ENCODE measurements at places on chromosomes 2 and 18.
A peak's percentile ranks its signal among the peaks of the same experiment; 100 is the strongest.

DNA sequence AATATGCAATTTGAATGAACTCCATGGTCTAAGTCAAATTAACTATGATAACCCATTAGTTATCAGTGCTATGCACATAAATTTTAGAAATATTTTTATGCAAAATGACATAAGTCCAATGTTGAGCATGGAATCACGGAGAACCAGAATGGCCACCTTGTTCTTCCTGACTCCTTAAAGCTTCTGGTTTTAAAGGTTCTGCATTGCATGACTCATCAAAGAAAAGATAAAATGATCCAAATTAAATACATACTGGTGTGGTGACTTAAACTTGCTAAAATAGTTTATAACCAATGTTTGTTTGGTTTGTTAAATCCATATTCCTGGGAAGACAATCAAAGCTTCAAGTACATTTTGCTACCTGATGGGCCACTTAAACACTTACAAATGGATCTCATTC, 1146.9 kb upstream of the NRXN1 start:
- no peak for DNase-seq

DNA sequence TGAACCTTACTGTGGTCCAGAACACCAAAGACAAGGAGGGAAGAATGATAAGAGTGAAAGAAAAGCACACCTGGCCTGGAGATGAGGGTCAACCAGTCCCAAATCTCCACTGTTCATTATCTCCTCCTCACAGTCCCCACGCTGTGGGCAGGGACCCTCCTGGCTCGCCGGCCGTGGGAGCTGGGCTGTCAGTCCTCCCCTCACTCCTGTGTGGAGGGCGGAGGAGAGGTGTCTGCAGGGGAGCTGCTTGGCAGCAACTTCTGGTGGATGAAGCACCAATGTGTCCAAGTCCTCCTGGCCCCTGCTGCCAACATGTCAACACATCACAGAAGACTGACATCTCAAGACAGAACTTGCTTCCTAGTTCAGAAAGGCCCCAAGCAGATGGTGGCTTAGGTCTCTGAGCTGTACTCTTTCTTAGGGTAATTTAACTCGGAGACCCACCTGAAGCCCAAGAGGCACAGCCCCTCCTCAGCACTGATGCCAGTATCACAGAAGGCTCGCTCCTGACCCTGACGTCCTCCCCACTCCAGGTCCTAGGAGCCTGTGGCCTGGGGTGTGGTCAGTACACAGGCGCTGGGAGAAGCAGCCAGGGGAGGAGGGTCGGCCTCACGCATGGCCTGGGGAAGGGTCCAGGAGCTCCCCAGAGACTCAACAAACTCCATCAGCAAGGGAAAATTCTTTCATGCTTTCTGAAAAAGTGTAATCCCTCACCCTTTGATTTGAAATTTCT, 54.5 kb downstream of the PARD6G start:
- no peak for DNase-seq

GRCh38 chr2:227054006-227054405, 110.0 kb downstream of the COL4A4 start:
- DNase-seq: no peak

- DNase-seq: no peak
Observed at GRCh38 chr2:110866045-110866444, 133.7 kb downstream of the ACOXL start.

DNA sequence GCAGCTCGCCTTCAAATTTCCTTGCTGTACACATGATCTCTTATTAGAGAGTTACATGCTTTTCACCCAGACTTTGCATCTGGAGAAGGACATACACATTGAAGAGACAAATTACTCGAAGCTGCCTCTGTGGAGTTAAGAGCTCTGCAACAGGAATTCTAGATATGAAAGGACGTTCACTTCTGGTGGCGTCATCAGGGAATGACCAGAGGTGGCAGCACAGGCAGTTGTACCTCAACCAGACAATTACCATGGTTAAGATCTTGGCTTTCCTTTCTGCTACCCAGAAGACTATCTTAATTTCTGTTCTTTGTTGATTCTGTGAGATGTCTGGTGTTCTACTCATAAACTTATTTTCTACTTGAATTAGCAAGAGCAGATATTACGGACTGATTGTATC, 39.1 kb upstream of the MC4R start:
- DNase-seq: no peak

DNA sequence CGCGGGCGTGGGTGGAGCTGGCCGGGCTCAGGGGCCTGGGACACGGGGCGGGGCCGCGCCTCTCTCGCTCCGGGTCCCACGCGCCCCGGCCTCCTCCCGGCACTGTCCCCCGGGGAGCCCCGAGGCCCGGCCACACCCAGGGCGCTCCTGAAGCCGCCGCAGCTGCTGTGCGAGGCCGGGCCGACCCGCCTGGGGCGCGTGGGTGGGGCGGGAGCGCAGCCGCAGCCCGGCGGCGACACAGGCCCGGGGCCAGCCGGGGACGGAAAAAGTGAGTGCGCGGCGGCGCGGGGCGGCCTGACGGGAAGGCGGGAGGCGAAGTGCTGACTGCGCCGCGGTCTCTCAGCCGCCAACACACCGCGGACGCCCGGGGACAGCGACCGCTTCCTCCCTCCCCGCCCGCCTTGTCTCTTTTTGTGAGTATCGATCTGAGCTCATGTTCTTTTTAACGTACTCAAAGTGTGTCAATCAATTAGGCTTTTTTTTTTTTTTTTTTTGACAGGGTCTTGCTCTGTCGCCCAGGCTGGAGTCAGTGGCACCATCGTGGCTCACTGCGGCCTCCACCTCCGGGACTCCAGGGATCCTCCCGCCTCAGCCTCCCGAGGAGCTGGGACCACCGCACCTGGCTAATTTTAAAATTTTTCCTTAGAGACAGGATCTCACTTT, 14.5 kb downstream of the PDCD1 start:
- DNase-seq: peak; percentile 78

DNA sequence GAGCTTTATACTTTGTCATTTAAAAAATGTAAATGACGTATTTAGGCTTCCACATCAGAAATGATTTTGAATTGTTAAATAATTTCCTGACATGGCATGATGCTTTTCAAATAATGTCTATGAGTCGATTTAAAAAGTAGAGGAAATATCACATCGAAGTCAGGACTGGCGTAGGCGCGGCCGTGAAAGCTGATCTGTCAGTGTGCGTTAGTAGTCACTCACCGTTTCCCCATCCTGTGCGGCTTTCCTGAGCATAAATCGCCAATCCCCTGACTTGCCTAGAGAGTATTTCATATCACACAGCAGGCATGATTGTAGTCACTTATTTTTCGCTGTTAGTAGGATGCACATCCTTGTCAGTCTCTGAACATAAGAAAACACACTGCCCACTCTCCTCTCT, 843.1 kb downstream of the SOCS6 start:
- no peak for DNase-seq

DNA sequence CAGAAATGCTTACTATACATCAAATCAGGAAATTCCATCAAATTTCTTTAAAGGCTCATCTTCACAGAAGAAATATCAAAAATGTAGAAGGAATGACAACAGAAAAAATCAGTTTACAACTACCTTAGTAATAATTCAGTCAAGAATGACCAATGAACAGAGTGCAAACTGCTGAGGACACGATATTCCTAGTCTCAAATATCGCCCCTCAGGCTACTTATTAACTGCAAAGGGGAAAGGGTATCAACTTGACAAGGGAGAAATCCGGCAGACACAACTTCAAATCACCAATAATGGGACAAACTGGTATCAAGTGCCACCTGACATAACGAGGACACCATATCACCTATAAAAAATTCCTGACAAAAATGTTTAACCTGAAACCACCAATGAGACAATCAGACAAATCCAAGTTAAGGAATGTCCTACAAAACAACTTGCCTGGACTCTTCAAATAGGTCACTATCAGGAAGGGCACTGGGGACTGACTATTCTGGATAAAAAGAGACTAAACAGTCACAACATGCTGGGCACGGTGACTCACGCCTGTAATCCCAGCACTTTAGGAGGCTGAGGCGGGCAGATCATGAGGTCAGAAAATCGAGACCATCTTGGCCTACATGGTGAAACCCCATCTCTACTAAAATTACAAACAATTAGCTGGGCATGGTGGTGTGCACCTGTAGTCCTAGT, 12.8 kb downstream of the COX7A2L start:
- DNase-seq: no peak

DNA sequence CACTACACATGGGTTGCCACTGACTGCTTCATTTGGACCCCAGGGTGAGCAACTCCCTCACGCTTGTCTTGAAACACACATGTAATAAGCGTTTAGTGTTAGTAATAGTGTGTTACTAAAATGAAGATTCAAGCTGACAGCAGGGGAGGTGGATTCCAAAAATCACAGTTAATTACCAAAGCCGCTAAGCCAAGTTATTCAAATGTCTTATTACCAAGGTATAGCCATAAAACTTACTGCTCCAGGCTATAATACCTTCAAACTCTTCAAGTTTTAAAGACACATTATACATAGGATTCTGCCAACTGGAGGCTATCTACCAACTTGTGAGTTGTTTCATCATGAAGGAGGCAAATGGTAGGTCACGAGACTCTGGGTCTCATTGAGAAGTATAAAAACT, 2.9 kb downstream of the LPIN2 start:
- no peak for DNase-seq

DNA sequence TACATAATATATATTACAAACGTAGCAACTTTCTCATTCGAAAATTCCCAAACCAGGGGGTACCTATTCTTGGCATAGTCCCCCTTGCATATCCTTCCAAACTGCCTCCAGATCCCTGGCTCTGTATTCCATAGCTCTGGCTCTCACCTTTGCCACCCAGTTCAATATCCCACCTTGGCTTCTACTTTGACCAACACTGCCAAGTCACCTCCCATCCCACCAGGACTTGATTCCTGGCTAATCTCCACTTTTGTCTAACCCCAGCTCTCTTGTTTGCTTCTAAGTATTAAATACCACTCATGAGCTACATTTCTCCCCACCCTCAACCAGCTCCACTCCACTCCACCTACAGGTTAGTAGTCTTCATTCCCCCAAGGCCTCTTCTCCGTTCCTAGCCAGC, 103.2 kb upstream of the WDR75 start:
- no peak for DNase-seq

DNA sequence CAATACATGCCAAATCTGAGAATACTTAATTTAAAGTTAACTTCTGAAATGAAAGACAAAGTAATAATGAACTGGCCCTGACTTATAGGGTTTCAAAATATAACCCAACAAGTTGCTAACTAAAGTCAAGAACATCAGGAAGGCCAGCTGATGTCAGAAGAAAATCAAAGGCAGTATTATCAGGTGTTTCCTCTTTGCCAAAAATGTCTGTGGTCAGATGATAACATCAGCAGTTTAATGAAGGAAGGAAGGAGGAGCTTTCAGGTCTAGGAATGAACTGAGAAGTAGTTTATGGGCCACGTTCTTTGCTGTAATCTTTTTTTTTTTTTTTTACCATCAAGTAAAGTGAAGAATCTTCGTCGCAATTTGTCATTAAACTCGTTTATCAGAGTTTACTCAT, 40.9 kb downstream of the CDH2 start:
- DNase-seq: no peak

GRCh38 chr18:12960395-12960794, 12.6 kb downstream of the SEH1L start:
- DNase-seq: no peak

GRCh38 chr18:5285326-5285725, 10.2 kb downstream of the ZBTB14 start:
- DNase-seq: no peak

DNA sequence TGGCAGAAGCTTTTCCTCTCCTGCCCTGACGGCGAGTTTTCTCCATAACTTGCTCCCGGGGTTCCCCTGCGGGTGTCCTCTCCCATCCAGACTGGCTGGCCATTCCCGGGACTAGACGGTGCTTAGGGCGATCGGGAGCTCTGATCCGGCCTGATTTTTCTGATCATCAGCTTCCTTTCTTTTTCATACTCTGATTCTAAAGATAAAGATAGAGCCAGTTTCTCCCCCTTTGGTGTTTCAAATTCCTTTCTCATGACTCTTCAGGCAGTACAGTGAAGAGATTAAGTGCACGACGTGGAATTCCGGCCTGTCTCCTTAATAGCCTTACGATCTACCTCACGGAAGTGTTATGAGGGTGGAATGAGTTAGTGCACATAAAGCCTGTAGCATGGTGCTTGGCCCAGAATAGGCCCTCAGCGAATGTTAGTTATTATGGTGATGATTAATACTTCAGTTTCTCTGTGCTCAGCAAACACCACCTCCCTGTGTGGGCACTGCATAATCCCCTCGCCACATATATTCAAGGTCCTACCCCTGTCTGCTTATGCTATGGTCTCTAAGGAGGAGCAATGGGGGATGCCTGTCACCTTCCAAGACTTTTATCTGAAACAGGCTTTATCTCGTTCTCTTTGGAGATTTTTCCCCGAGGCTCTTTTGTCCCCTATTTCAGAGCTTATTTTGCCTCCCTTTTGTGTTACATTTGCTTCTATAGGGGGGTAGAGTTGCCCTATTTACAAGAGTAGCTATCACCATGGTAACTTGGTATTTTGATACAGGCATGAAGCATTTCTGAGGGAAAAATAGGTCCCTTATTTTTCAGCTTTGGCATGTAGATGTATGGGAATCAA, 254.8 kb downstream of the CDH2 start:
- DNase-seq: no peak

DNA sequence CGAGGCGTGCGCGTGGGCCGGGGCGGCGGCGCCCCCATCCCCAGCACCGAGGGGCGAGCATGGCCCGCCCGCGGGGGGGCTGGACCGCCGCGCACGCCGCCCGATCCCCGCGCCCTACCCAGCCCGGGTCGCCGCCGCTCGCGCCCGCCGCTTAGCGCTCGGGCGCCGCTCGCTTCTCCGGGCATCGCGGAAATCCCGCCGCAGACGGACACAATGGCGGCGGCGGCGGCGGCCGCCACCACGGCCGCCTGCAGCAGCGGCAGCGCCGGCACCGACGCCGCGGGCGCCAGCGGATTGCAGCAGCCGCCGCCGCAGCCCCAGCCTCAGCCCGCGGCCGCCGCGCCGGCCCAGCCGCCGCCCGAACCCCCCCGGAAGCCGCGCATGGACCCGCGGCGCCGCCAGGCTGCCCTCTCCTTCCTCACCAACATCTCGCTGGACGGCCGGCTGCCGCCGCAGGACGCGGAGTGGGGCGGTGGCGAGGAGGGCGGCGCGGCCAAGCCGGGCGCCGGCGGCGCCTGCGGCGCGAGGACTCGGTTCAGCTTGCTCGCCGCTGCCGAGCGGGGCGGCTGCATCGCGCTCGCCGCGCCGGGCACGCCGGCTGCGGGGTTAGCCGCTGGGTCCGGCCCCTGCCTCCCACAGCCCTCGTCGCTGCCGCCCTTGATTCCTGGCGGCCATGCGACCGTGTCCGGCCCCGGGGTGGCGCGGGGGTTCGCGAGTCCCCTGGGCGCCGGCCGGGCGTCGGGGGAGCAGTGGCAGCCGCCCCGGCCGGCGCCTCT, 453 bp downstream of the CABLES1 start:
- peak; percentile 17 for DNase-seq

DNA sequence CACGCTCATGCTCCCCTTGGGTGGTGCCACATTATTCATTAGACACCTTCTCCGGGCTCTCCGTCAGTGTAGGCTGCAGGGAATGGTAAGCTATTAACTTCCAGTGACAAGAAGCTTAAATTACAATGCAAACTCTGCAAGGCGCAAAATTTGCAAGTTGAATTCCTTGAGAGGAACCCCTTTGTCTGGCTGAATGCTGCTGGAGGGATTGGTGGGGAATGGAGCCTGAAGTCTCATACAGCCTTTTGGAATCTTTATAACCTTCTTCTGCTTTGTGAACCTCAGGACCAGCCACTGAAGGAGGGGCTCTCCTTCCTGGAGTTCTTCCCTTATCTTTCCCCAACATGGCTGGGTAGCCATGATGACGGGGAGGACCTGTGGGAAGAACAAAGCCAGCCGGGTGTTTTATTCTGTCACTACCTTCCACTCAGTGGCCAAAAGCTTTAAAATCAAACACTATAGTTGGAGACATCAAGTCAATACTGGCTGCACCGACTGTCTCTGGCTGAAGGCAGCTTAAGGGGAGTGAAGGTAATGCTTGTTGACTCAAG, 220.9 kb upstream of the EPHA4 start:
- DNase-seq: no peak

All from CD4-positive, alpha-beta T cell treated with Interleukin-10 for 1 hour (primary cell).